ENCODE measurements at places on chromosomes 5 and 9. TPM values are rescaled to one million over a fixed set of nuclear protein-coding genes. Genes with fewer than 3 reads are reported as not detected.

- DNase-seq, result no peak
Observed at GRCh38 chr9:21110708-21111576, 30.7 kb downstream of the IFNW1 start.

DNA sequence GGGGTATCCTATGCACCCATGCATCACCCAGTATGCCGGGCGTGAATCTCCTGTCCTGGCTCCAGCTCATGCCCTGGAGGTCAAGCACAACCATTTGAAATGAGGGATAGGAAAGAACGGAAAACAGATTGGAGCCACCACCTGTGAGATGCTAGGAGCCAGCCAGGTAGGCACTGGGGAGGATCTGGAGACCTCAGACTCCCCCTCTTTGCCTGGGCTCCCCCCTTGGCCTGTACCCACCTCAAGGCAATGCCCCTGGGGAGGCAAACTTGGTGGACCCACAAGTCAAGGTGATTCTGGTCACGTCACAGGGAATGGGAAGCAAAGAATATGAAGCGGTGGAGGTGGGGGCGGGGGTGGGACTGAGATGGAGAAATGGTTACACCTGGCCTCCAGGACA is 92.6 kb downstream of the PAX5 start:
- peak; percentile 9 for DNase-seq

GRCh38 chr5:72281764-72282499 is 38.1 kb downstream of the MRPS27 start:
- no peak for DNase-seq

The PIP5KL1 gene
- 1.7 TPM for total RNA-seq

DNA sequence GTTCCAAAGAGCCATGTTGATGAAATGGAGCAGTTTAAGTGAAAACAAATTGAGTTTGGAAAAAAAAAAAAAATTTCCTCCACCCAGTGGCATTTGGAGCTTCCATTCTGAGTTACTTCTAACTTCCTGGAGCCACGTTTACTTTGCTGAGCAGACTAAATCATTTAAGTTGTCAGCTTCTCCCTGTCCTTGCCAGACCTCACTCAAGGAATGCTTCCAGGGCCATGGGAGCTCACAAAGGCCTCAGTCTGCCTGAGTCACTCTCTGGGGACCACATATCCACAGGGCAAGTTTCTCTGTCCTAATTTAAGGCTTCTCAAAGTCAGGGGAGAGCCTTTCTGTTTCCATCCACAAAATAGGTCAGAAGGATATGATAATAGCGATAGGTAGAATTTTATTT is 210.3 kb upstream of the TNC start:
- DNase-seq, result no peak

Data from activated B cell treated with CpG ODN at 0.5 μM for 24 hours (primary cell).